ENCODE measurements at places on chromosomes 2 and 18.

DNA sequence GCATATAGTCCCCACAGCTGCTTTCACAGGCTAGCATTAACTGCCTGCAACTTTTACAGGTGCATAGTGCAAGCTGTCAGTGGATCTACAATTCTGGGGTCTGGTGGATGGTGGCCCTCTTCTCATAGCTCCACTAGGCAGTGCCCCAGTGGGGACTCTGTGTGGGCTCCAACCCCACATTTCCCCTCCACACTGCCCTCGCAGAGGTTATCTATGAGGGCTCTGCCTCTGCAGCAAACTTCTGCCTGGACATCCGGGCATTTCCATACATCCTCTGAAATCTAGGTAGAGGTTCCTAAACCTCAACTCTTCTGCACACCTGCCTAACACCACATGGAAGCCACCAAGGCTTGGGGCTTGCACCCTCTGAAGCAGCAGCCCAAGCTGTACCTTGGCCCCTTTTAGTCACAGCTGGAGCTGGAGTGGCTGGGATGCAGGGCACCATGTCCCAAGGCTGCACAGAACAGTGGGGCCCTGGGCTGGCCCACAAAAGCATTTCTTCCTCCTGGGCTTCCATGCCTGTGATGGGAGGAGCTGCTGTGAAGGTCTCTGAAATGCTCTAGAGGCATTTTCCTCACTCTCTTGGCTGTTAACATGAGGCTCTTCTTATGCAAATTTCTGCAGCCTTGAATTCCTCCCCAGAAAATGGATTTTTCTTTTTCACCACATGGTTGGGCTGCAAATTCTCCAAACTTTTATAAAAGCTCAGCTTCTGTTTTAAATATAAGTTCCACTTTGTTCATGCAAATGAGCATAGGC is 59.3 kb downstream of the KDM3A start:
- no peak overlapping the region for H3K4me3 ChIP-seq
- H3K27me3 ChIP-seq, result no peaks in the 10 kb centered on the region
- no peak for DNase-seq
- H3K27ac ChIP-seq, result no peak overlapping the region
- peaks cover 7% of the 10 kb centered on the region for H3K4me1 ChIP-seq

DNA sequence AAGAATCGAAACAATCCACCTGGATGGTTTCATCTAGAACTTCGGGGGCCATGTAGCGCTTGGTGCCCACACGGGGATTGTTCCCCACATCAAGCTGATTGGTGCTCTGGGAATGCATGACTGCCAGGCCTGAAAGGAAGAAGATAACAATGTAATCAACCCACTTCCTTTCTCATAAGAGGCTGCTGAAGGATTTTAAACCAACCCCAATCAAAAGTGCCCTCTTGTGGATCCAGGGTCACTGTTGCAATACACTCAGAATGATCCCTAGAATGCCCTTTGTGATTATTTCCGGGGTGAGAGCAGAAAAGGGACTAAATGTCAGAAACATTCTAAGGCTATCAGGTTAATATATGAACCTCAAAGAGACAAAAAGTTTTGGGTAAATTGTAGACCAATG is 115.2 kb downstream of the ACVR1 start:
- peaks cover 71% of the 10 kb centered on the region for H3K36me3 ChIP-seq
- no peak overlapping the region for H3K4me3 ChIP-seq
- H3K27me3 ChIP-seq, result no peaks in the 10 kb centered on the region
- DNase-seq, result no peak
- no peak overlapping the region for H3K27ac ChIP-seq

DNA sequence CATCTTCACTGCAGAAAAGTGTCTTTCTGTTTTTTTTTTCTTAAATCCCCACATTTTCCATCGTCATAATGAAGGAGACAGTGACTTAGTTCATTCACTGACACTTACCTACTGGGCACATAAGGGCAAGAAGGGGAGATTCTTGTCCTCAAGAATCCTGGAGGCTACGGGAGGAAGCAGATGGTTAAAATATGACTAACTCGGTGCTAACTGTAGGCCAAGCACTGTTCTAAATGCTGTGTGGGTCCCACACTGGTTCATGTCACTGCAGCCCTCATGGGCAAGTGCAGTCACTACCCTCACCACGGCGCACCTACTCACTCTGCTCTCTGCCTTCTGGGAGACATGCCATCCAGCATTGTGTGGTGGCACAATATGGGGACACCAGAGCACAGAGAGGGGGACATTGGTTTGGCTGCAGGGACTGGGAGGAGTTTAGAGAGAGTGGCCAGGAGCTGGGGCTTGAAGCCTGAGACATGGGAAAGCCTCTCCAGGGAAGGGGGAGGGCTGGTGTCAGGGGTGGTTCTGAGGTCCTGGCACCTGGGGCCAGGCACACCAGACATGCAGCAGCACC is 305.2 kb downstream of the MYCN start:
- no peaks in the 10 kb centered on the region for H3K27me3 ChIP-seq
- no peak overlapping the region for H3K27ac ChIP-seq
- no peak for DNase-seq
- no peaks in the 10 kb centered on the region for H3K4me1 ChIP-seq

DNA sequence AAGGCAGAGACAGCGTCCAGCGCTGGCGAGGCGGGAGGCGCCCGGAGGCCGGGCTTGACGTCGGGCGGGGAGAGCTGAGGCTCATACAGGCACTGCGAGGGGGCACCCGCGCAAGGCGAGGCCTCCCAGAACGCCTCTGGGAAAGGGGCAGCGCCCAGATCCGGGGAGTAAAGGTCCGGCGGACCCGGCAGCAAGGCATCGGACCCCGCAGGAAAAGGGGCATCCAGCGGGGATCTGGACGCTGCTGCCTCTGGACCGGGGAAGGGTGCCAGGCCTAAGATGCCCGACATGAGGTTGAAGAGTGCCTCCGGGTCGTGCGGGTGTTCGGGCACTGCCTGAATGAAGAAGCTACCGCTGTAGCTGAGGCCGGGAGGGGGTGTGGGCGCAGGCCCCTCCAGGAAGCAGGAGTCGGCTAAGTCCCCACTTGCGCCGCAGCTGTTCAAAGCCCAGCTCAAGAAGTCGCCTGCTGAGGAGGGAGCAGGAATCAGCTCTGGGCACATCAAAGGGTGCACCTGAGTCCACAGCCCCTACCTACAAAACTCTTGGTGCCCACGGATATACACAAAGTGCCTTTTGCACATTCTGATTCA is 937 bp downstream of the EGR4 start:
- peak overlapping the region; percentile 44 for H3K4me3 ChIP-seq
- DNase-seq, result no peak
- H3K4me1 ChIP-seq, result peaks cover 4% of the 10 kb centered on the region

DNA sequence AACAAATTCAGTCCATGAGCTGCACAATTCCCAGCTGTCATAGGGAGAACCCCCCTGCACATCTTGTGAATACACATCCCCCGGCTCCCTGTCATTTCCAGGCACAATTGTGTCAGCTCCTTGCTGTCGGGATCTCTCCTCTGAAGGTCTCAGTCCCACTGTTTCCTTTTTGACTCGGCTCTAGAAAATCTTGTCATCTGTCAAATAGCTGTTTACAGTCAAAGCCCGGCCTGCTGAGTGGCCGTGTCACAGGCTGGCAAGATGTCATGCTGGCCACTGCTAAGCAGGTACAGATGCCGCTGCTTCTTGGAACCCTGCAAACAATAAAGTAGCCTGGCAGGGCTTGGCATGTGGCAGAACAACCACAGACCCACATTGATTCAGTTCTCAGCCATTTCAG is 61.7 kb downstream of the LYPD1 start:
- H3K4me3 ChIP-seq, result no peak overlapping the region
- H3K4me1 ChIP-seq, result no peaks in the 10 kb centered on the region
- H3K27ac ChIP-seq, result no peak overlapping the region
- DNase-seq, result no peak
- H3K27me3 ChIP-seq, result no peaks in the 10 kb centered on the region
- H3K36me3 ChIP-seq, result no peaks in the 10 kb centered on the region

- no peak overlapping the region for H3K27ac ChIP-seq
- H3K27me3 ChIP-seq, result peaks cover 2% of the 10 kb centered on the region
These were observed 52.2 kb upstream of the TSPYL6 start for GRCh38 chr2:54308186-54308585.

DNA sequence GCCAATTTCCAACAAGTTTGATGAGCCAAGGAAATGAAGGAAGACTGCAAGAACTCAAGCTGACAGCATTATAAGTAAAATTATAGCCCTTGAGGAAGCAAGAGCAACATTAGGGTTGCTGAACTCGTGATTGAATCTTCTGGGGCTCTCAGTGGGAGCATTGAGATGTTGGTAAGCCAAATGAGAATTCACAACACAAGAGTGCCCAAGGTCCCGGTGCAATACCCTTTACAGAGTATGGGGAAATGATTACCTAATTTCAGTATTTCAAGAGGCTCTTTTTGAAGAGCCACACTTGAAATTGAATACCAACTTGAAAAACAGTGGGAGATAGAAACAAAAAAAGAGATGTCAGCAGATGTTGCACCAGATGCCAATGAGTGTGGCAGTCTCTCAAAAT is 554.5 kb downstream of the STK39 start:
- H3K4me3 ChIP-seq, result no peak overlapping the region
- no peak overlapping the region for H3K27ac ChIP-seq
- no peaks in the 10 kb centered on the region for H3K27me3 ChIP-seq
- no peak for DNase-seq

DNA sequence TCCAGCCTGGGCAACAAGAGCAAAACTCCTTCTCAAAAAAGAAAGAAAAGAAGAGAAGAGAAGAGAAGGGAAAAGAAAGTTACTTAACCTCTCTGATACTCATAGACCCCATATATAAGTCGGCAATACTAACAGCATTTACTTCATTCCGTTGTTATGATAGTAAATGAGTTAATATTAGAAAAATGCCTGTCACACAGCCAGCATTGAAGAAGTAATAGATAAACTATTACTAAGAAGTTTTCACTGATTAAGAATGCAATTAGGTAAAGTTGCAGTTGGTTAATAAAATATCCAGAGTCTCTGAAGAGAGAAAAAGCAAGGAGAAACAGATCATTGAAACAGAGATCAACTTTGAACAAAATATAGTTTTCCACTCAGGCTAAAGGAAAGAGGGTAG is 161.3 kb upstream of the UBE2E3 start:
- H3K4me3 ChIP-seq, result no peak overlapping the region
- no peaks in the 10 kb centered on the region for H3K36me3 ChIP-seq
- H3K27ac ChIP-seq, result no peak overlapping the region
- H3K4me1 ChIP-seq, result no peaks in the 10 kb centered on the region
- H3K27me3 ChIP-seq, result no peaks in the 10 kb centered on the region

DNA sequence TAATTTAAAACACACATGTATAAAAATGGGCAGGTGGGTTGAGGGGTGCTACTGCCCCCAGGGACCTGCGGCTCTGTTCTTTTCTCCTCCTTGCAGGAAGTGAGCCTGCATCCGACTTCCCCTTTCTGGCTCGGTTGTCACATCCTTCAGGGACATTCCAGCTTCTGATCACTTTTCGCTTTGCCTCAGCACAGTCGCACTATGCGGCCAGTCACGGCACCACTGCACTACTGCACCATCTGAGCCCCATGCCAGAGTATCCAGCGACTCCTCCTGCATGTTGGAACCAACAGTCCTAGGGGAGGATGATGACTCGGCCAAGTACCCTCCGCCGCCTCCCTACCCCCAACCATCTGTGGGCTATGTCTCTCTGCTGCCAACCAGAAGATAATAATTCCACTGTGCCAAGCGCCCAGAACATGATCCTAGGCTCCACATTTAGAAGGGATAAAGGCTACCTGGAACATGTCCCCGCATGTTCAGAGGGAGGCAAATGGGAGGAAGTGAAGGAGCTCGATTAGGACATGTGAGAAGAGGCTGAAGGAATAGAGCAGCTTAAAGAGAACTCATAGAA is 17.6 kb downstream of the CDC42EP3 start:
- no peaks in the 10 kb centered on the region for H3K27me3 ChIP-seq
- peaks cover 55% of the 10 kb centered on the region for H3K4me1 ChIP-seq
- peak overlapping the region; percentile 25 for H3K4me3 ChIP-seq
- DNase-seq, result no peak
- H3K27ac ChIP-seq, result peak overlapping the region; percentile 53

- peaks cover 2% of the 10 kb centered on the region for H3K27me3 ChIP-seq
- H3K36me3 ChIP-seq, result no peaks in the 10 kb centered on the region
- no peaks in the 10 kb centered on the region for H3K4me1 ChIP-seq
- H3K4me3 ChIP-seq, result no peak overlapping the region
- H3K27ac ChIP-seq, result no peak overlapping the region
These were observed 321.2 kb upstream of the FANCL start for GRCh38 chr2:58562276-58562675.

GRCh38 chr2:46847185-46847710 is 68.4 kb downstream of the MCFD2 start:
- DNase-seq, result no peak
- no peaks in the 10 kb centered on the region for H3K36me3 ChIP-seq
- peaks cover 15% of the 10 kb centered on the region for H3K27me3 ChIP-seq
- no peak overlapping the region for H3K27ac ChIP-seq
- H3K4me3 ChIP-seq, result no peak overlapping the region
- H3K4me1 ChIP-seq, result no peaks in the 10 kb centered on the region

DNA sequence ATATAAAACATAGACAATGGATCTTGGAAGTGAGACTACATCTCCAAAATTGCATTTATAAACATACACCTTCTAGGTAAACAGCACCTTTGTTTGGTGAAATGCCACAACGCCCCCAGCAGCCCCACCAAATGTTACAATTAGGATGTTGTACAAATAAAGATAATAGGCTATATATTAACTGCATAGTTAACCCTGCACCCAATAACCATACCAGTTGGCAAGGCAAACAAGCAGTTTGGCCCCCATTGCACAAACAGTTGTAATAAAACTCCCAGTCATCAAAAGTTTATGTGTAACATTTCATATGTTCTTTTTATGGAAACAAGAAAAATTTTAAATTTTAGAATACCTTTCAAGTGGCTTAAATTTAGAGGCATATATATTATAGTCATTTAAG is 67.3 kb downstream of the PRPF40A start:
- DNase-seq, result no peak
- no peaks in the 10 kb centered on the region for H3K27me3 ChIP-seq
- H3K4me1 ChIP-seq, result no peaks in the 10 kb centered on the region
- no peak overlapping the region for H3K4me3 ChIP-seq
- no peak overlapping the region for H3K27ac ChIP-seq
- peaks cover 18% of the 10 kb centered on the region for H3K36me3 ChIP-seq

DNA sequence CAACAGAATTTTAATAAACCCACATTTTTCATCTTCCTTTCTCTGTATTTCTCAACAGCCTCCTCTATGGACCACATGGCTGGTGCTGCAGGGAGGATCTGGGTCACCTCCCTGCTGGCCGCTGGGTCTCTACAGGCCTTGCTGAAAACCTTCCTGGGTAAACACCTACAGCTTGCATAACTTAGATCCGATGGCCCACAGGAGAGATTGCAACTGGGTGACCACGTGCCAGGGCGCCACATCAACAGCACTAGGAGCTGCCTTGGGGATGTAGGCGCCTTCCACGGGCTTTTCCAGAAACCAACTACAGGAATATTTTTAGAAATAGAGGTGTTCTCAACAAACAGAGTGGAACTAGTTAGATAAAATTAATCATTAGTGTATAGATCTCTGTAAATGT is 19.4 kb downstream of the TMEM18 start:
- no peak for DNase-seq
- peaks cover 9% of the 10 kb centered on the region for H3K27me3 ChIP-seq
- no peak overlapping the region for H3K27ac ChIP-seq
- H3K4me1 ChIP-seq, result peaks cover 31% of the 10 kb centered on the region
- H3K4me3 ChIP-seq, result no peak overlapping the region

DNA sequence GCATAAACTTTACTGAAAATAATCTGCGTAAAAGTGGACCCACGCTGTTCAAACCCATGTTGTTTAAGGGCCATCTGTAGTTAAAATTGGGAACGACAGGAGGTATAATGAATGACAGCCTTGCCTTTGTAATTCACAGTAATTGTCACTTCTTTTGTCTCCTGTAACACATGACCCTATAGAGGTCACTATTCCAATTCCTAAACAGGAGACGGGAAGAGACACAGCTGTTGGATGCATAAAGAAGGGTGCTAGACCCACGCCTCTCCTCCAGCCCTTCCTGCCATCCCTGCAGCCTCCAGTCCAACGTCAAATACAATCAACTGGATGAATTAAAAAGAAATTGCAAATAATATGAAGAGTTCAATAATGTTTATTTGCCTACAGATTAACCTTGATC is 63.1 kb upstream of the NFATC1 start:
- H3K27ac ChIP-seq, result no peak overlapping the region
- H3K27me3 ChIP-seq, result no peaks in the 10 kb centered on the region
- no peak for DNase-seq
